A549 treated with dexamethasone at 1 μM for 4 hours (cell line): ENCODE measurements at places on chromosomes 3 and 15. TPM values are rescaled to one million over a fixed set of nuclear protein-coding genes. Genes with fewer than 3 reads are reported as not detected.

Gene FBN1
- total RNA-seq = 5.5 to 8.5 TPM (median 6.5 TPM) in 5 replicates

Gene ALDH1A3
- total RNA-seq = 16.7 to 26.3 TPM (median 22.4 TPM) in 5 replicates

Gene LRRC2
- total RNA-seq = not detected in 5 replicates

Gene CEP97
- total RNA-seq = 3.3 to 6.4 TPM (median 5.2 TPM) in 5 replicates

Gene STRA6
- 44.2 to 82.1 TPM (median 71.9 TPM) in 5 replicates for total RNA-seq

Gene DPH3
- 22.4 to 26.3 TPM (median 24.1 TPM) in 5 replicates for total RNA-seq

Gene CX3CR1
- total RNA-seq = 0.04 to 0.07 TPM (median 0.06 TPM) in 5 replicates

Gene PLSCR4
- total RNA-seq = 7.3 to 12.0 TPM (median 9.9 TPM) in 5 replicates

Gene ABI3BP
- total RNA-seq = 0.97 to 2.7 TPM (median 1.4 TPM) in 5 replicates

Gene SFMBT1
- total RNA-seq = 9.1 to 12.3 TPM (median 9.8 TPM) in 5 replicates

Gene POLQ
- total RNA-seq = 5.3 to 8.1 TPM (median 6.7 TPM) in 5 replicates

Gene THPO
- 0.08 to 0.11 TPM in 2 of 5 replicates, not detected in the others for total RNA-seq

Gene SSUH2
- 0.45 to 1.4 TPM (median 0.82 TPM) in 5 replicates for total RNA-seq

Gene RGMA
- total RNA-seq = 0.21 to 0.56 TPM (median 0.37 TPM) in 5 replicates

Gene RHCG
- total RNA-seq = 37.0 to 51.0 TPM (median 39.6 TPM) in 5 replicates

Gene TRIP4
- total RNA-seq = 24.5 to 35.4 TPM (median 26.1 TPM) in 5 replicates

Gene PHLDB2
- 13.4 to 23.0 TPM (median 20.3 TPM) in 5 replicates for total RNA-seq

Gene GHSR
- not detected in 5 replicates for total RNA-seq

Gene CYP1A1
- 1.5 to 2.7 TPM (median 1.6 TPM) in 5 replicates for total RNA-seq

Gene EOMES
- 0.36 to 0.84 TPM (median 0.69 TPM) in 5 replicates for total RNA-seq

Gene TPRG1
- total RNA-seq = 0.09 to 0.27 TPM (median 0.21 TPM) in 5 replicates

Gene CDCP1
- total RNA-seq = 7.7 to 9.9 TPM (median 9.1 TPM) in 5 replicates

Gene RLBP1
- total RNA-seq = not detected in 5 replicates

Gene HYPK
- 4.1 to 8.8 TPM (median 5.6 TPM) in 5 replicates for total RNA-seq

Gene RMDN3
- total RNA-seq = 21.6 to 24.4 TPM (median 22.1 TPM) in 5 replicates

Gene SLCO3A1
- total RNA-seq = 17.5 to 25.9 TPM (median 23.7 TPM) in 5 replicates

Gene SLC7A14
- total RNA-seq = not detected in 5 replicates

Gene FETUB
- 0.13 to 0.38 TPM (median 0.23 TPM) in 5 replicates for total RNA-seq

Gene TM4SF18
- total RNA-seq = 30.9 to 38.2 TPM (median 33.6 TPM) in 5 replicates

Gene ESYT3
- total RNA-seq = 0.36 to 0.79 TPM (median 0.52 TPM) in 5 replicates

Gene PPARG
- total RNA-seq = 34.7 to 43.2 TPM (median 40.0 TPM) in 5 replicates

Gene CCR8
- not detected in 5 replicates for total RNA-seq

Gene GPR62
- total RNA-seq = not detected in 5 replicates

Gene CLEC3B
- total RNA-seq = not detected in 5 replicates

Gene CCK
- total RNA-seq = 1.6 to 2.6 TPM (median 1.7 TPM) in 5 replicates

Gene SKIL
- 23.5 to 40.8 TPM (median 35.1 TPM) in 5 replicates for total RNA-seq

Gene LSAMP
- total RNA-seq = 0.01 to 0.47 TPM (median 0.19 TPM) in 5 replicates

Gene WDR93
- 0.10 to 0.27 TPM (median 0.17 TPM) in 5 replicates for total RNA-seq

Gene RBMS3
- 0.64 to 1.4 TPM (median 1.2 TPM) in 5 replicates for total RNA-seq

Gene SCG3
- 0.04 to 0.10 TPM (median 0.05 TPM) in 4 of 5 replicates, not detected in the other for total RNA-seq

Gene SCN5A
- total RNA-seq = 0.40 to 0.86 TPM (median 0.62 TPM) in 5 replicates

Gene RPLP1
- total RNA-seq = 3,352 to 4,559 TPM (median 3,693 TPM) in 5 replicates

Gene LMAN1L
- 0.04 TPM in 1 of 5 replicates, not detected in the others for total RNA-seq

Gene ATP13A5
- not detected in 5 replicates for total RNA-seq

Gene LOXL1
- total RNA-seq = 0.53 to 1.3 TPM (median 0.74 TPM) in 5 replicates

Gene GOLGA8J
- total RNA-seq = not detected in 5 replicates

Gene SMCO1
- total RNA-seq = not detected in 5 replicates

Gene CPN2
- total RNA-seq = not detected in 5 replicates

Gene GPR27
- 2.3 to 3.4 TPM (median 2.7 TPM) in 5 replicates for total RNA-seq

Gene TMEM89
- not detected in 5 replicates for total RNA-seq
